Activated T-cell treated with anti-CD3 and anti-CD28 coated beads, Interleukin-2, amount 50 U/mL, for 48 hours (primary cell): ENCODE measurements at places on chromosomes 5 and 9.

- DNase-seq = no peak
These were observed 45.7 kb downstream of the DPYSL3 start for GRCh38 chr5:147464211-147464610.

- peak; percentile 95 for DNase-seq
These were observed at the start of gene ZER1 for GRCh38 chr9:128771745-128772519. TSS of gene ZER1 (minus strand) at chr9:128771927. CDS start at chr9:128755565, 16,362 bp downstream.

GRCh38 chr5:143051244-143052058, 281.3 kb downstream of the ARHGAP26 start:
- no peak for DNase-seq

- DNase-seq = no peak
These were observed 58.8 kb downstream of the C6 start for GRCh38 chr5:41154491-41154890.

DNA sequence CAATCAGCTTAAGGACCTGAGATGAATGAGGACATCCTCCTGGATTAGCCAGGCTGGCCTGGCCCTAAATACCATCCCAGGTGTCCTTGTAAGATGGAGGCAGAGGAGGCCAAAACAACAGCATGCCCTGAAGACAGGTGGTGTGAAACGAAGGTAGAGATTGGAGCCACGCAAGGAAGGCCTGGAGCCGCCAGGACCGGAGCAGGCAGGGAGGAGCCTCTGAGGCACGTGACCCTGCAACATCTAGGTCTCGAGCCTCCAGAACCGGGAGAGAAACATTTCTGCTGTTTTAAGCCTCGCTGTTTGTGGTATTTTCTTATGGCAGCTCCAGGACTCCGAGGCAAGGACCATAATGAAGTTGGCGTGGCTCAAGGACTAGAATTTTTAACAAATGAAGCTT, 9.7 kb upstream of the COL5A1 start:
- no peak for DNase-seq

DNA sequence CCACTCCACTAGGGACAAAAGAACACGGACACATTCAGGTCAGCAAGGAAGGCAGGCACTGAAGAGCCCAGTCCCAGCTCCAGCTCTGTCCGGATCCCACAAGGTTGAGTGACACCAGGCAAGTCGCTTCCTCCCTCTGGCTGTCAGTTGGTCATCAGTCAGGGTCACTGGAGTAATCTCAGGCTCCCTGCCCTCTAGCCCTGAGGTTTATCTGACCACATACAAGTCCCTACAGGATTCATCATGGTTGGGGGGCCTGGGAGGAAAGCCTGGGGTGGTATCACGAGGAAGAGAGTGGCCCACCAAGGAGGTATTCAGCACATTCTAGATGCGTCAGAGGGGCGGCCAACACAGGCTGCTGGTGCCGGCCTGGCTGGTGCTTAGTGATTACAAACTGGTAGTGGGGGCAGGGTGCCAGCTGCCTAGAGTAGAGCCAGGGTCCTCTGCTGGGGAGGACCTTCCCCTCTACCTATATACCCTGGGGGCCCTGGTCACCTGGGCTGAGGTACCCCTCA, 81.5 kb downstream of the SHB start:
- no peak for DNase-seq

GRCh38 chr5:133410335-133410828, 202.0 kb downstream of the FSTL4 start:
- no peak for DNase-seq

- DNase-seq = no peak
These were observed 178.3 kb downstream of the CWC27 start for GRCh38 chr5:64947031-64947430.
